Adrenal gland (tissue), 19 donors: ENCODE measurements at places on chromosomes 2 and 18. TPM values are rescaled to one million over a fixed set of nuclear protein-coding genes. Genes with fewer than 3 reads are reported as not detected.

Gene RAPGEF4
- 288 TPM for total RNA-seq

Gene OTOF
- 0.95 TPM for total RNA-seq

Gene CROCC2
- not detected for total RNA-seq

DNA sequence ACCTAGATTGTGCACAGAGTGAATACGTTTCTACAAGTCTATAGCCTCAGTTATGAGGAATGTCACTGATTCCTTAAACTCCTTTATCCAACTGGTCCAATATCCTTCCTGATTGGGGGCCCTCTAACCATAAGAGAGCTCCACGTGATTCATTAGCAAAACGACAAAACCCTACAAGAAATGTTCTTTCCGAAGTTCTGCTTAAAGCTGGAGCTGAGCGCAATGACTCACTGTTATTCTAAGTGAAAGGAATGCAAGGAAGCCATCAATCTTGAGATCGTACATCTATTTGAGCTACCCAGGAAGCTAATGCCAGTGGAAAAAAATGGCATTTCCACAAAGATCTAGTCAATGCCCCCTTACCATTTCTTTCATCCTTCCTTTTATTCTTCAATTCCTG lies 354.9 kb upstream of the CDH20 start:
- DNase-seq, result no peak

DNA sequence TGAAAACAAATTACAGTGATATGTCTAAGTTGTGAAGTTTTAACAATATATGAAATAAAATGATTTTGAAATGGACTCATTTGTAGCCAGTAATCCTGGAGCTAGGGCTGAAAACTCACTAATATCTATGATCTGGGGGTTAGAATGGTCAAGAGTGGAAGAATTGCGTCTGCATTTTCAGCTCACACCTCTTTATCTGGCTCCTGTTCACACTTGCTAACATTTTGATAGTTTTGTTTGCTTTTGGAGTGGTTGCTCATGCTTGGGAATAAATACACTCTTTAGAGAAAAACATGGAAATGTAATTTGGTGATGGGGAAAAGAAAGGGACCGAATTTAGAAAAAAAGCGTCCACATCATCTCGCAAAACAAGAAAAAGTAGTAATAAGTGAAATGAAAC lies 30.7 kb downstream of the UBE2F start:
- no peak for DNase-seq

DNA sequence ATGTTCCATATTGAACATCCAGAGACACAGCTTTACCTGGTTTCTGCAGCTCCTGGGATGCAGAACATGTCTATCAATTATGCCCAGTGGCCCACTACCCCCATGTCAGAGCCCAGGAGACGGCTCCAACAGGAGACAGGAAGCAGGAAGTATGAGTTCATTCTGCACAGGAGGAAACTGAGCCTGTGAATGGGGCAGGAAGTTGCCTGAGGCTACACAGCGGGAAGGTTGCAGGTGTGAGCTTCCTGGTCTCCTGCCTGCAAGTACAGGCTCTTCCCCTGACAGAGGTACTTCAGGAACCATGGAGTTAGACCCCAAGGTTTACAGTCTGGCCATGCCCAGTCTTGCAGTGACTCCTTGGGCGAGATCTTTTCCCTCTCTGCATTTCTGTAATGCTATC lies 2.8 kb upstream of the BOK start:
- DNase-seq, result no peak

DNA sequence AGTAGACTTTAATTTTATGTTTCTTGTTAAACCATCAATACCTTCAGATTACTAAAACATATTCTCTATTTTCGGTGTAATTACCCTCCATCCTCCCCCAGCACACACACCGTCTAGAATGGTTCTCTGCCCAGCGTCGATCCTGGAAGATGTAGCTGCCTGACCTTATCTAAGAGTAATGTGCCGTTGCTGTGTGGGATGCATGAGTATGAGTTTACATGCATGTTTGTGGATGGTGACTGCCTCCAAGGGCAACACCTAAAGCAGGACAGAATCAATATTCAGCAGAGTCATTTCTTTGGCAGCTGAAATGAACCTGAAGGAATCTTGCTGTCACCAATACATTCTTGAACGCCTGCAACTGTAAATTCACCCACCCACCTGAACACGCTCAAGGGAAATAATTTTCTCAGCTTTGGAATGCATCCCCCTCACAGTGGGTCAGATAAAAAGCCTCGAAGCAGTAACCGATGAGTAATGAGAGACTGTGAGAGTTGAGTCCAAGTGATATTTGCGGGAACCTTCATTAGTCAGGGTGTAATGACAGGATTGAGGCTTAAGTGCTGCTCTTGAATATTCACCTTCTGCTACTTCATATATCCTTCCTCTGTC lies 155.8 kb upstream of the RND3 start:
- no peak for DNase-seq

GRCh38 chr2:38572167-38572566 lies 30.6 kb downstream of the HNRNPLL start:
- no peak for DNase-seq

DNA sequence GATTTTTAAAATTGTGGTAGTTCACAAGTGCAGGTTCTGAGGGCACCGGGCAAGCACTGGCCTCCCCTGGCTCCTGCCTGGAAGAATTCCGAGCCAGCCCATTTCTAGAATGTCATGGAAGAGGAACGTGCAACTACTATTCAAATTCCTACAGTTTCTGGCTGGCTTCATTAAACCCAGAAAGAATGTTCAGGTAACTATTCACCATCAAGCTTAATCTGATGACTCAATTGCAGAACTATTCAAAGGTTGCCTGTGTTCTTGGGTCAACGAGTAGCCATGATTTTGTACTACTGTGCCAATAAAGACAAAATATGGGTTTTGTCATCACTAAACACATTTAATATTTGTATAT lies 14.3 kb upstream of the MFF start:
- DNase-seq, result no peak

DNA sequence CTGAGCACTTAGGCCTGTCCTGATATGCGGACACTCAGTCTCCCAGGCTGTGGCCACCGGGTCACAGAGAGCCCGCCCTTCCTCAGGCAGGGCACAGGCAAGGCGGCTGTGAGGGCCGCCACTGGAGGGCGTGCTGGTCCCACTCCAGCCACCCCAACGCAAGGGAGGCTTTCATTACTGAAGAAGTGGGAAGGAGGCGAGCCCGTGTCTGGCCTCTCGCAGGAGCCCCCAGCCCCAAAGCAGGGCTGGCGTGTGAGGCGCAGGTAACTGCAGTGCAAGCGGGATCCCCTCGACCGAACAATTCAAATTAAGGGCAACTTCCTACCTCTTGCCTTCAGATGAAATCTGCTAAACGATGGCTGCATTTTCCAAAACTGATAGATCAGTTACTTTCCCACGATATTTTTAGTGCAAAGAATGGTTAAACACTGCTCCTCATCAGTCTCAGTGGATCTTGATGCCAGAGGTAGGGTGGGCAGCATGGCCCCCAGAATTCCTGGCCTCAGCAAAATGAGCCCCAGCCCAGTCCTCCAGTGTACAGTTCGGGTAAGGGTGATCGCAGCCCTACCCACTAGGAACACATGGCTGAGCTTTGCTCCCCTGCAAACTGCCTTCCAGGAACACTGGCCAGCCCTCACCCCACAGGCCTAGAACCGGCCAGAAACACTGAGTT lies 97.2 kb downstream of the SEPTIN10 start:
- peak; percentile 57 for DNase-seq

GRCh38 chr2:117833911-117834310 lies 19.4 kb downstream of the DDX18 start:
- no peak for DNase-seq

DNA sequence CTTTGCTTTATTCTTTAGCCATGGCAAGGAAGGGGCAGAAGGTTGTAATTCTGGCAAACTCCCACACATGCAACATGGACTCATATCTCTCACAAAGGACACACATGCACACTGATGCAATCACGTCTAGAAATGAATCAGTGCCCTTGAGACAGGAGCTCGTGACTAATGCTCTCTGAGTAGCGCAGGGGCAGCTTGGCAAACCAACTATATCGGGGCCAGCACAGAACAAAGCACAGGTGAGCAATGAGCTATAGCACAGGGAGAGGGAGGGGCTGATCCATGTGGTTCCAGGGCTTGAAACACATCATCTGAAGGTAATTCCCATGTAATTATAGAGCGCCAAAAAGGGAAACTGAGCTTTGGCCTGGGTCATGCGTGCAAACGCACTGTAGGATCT lies 165.2 kb upstream of the KLF7 start:
- DNase-seq, result peak; percentile 86

DNA sequence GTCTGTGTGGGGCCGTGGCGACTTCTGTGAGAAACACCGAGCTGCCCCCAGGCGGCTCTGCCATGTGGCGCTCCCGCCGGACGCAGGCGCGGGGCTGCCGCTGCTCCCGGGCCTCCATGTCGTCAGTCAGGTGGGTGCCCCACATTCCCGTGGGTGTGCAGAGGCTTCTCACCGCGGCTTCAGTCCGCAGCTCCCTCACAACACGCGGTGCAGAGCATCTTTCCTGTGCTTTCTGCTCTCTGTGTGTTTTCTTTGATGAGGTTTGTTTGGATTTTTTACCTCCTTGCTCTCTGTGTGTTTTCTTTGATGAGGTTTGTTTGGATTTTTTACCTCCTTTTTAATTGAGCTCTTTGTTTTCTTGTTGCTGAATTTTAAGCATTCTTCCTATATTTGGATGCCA lies 13.0 kb downstream of the AQP12A start:
- no peak for DNase-seq

DNA sequence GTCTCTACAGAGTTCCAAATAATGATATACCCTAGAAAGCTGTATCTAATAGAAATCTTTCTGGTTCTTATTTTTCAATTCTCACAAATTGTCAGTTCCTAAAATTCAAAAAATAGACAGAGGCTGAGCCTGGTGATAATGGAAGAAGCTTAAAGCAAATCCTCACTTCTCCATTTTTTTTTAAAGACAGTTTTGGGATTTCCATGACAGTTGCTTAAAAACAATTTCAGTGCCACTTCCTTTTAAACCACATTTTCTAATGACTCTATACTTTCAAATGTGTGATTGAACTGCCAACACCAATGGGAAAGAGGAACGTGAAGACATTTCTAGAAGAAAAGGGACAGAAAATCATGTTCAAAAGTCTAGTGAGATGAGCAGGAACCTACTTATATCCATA lies 4.0 kb downstream of the GKN2 start:
- no peak for DNase-seq

- DNase-seq, result no peak
Measured at GRCh38 chr2:228447266-228447915, 265.9 kb upstream of the SPHKAP start.

DNA sequence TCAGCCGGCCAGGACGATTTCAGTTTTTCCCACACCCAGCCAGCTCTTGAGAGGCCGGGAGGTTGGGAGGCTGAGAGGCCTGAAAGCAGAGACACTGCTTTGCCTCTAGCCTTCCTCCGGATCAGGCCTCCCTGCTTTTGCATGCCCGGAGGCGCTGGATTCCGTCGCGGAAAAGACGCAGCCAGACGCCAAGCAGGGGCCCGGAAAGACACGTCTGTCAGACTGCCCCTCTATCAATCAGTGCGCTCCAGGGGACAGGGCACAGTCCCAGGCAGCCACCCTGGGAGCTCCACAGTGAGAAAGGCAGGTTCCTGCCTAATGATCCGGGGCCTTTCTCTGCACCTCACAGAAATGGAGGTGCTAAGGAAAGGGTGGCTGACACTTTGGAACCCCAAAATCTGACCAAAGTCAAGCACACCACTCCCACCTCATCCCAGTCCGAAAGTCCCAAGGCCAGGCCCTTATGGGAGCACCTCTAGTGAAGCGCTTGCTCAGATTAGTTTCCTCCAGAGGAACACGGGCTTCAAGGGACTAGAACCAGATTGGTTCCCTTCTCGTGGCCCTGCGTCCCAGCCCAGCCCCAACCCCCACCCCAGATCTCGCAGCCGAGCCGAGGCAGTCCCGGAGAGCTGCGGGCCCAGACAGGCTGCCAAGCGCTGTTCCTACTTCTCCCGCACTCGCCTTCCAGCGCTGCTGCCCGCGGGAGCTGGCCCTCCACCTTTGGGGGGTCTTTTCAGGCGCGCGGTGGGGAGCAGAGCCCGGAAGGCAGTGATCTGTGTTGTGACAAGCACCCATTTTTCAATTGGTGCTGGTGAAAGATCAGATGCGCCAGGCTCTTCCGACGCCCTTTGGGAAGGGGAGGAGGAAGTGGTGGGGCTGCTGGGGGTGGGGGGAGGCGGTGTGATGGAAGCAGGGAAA lies 5.0 kb downstream of the DLX1 start:
- DNase-seq, result no peak

GRCh38 chr18:76958692-76959341 lies 136.5 kb downstream of the ZNF236 start:
- DNase-seq, result no peak

DNA sequence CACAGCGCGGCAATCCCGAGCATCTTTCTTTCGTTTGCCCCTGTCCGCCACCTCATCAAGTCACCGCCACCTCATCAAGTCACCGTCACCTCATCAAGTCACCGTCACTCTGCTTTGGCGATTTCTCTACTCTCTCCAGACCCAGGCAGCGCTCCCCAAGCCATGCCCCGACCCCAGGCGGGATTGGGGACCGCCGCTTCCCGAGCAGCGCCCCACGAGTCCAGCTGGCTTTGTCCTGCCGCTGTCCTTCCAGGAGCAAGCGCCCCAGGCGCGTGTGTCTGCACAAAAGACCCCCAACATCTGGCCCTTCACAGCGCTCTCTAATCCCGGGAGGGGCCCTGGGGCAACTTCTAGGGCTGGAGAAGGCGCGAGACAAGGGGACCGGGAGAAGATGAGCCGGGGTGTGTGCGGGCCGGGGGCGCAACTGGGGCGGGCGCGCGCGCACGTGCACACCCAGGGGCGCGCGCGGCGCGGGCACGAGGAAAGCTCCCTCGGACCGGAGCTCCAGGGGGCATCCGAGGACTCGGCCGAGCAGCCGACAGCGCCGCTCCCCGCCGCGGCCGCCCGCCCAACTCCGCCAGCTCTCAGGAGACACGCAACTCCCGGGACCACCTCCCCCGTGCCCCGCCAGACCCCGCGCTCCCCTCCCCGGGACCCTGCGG lies 633 bp upstream of the RNF152 start:
- peak; percentile 22 for DNase-seq

DNA sequence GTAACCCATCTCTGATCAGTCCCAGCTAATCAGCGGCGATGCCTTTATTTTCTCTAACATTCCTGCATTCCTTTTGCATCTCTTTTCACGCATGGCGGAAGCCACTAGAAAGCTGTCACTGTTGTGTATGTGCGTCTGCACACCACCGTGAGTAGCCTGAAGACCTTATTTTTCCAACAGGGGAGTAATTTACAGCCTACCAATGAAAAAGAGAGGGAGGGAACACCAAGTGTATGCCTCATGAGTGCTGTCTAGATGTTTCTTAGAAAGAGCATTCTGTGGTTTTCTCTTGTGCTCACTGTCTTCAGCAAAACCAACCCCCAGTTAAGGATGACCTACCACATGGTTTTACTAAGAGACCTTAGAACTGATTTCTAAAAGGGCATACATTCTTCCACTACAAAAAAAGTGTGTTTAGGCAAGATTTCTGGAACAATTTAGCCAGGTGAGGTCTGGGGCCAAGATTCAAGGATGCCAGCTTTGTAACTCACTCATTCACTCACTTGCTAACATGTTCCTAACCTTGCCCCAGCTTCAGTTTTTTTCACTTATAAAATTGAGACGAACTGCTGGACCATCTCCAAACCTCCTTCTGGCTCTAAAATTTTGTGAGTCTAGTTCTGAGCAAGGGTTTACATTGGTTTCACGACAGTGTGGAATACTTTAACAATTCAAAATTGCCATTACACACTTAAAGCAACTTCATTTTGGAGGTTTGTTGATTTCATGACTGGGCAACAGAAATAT lies 51.4 kb downstream of the BCL2 start:
- DNase-seq, result no peak
